ENCODE measurements at places on chromosomes 7 and 10. TPM values are rescaled to one million over a fixed set of nuclear protein-coding genes. Genes with fewer than 3 reads are reported as not detected.

DNA sequence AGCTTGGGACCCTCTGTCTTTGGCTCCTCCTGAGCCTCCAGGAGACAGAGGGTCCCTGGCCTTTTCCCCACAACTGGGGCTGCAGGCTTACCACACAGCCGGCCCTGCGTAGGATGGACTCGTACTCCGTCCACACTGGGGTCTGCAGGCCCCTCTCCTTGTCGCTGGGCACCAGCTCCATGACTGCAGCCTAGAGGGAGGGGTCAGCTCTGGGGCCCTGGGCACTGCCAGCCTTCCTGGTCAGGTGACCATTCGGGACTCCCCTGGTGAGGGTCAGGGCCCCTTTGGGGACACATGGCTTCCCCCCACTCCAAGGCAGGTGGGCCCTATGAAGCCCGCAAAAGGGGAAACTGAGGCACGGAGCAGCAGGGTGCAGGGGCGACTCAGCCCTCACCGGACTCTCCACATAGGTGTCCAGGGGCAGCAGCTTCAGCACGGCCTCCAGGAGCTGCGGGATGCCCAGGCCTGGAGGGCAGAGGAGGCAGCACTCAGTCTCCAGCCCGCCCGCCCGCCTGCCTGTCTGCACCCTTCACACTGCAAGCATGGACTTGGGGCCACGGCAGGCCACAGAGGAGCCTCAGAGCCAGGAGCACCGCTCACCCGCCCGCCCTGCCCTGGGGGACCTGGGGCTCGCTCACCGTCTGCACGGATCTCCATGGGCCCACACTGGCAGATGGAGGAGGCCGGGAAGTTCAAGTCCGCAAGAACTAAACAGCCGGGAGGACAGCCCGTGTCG, 1.1 kb downstream of the FUOM start:
- peaks cover 21% of the 10 kb centered on the region for H3K4me1 ChIP-seq
- peak overlapping the region; percentile 39 for H3K4me3 ChIP-seq
- H3K27me3 ChIP-seq, result no peaks in the 10 kb centered on the region
- peak overlapping the region; percentile 71 for H3K27ac ChIP-seq

GRCh38 chr10:95247200-95247880, 43.5 kb downstream of the PDLIM1 start:
- H3K36me3 ChIP-seq, result no peaks in the 10 kb centered on the region
- peak overlapping the region; percentile 50 for H3K27ac ChIP-seq
- H3K4me3 ChIP-seq, result no peak overlapping the region
- H3K4me1 ChIP-seq, result peaks cover 14% of the 10 kb centered on the region

DNA sequence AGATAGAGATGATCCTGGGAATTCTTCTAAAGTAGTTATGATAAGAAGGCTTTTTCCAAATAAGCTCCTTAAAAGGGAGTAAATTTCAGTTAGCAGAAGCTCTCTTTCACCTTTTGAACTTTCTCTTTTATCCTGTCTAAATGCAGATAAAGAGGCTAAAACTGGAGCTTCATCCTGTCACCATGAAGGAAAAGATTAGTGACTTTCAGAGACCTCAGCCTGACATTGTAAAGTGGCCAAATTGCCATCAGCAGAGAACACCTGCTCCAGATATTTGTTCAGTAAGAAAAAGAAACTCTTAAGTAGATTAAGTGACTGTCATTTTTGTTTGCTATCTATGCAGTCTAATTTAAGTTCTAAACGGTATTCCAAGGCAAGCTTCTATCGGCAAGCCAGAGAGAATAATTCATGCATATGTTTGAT, 18.3 kb downstream of the VWDE start:
- H3K27me3 ChIP-seq, result no peaks in the 10 kb centered on the region
- no peaks in the 10 kb centered on the region for H3K36me3 ChIP-seq
- no peaks in the 10 kb centered on the region for H3K4me1 ChIP-seq
- no peak overlapping the region for H3K4me3 ChIP-seq
- DNase-seq, result no peak
- H3K27ac ChIP-seq, result no peak overlapping the region

DNA sequence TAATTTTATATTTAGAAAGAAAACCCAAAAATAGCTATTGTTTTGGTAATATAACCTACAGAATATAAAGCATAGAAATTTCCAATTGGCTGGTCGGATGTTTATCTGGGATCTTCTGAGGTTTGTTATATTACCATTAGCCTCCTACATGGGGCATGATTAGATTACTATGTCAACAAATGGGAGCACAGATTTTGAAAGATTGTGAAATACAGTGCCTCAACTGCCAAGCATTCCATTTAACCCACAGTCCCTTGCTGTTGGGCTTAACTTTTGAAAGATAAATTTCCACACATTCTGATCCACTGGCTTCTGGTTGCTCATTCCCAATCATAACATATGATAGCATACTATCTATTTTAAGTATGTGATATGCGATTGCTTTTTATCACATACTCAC, 455.4 kb upstream of the C7orf33 start:
- DNase-seq, result no peak
- H3K4me3 ChIP-seq, result no peak overlapping the region
- H3K27ac ChIP-seq, result no peak overlapping the region
- no peaks in the 10 kb centered on the region for H3K27me3 ChIP-seq
- no peaks in the 10 kb centered on the region for H3K4me1 ChIP-seq

GRCh38 chr7:98354511-98355249, 46.2 kb downstream of the BAIAP2L1 start:
- H3K27ac ChIP-seq, result peak overlapping the region; percentile 68
- no peak overlapping the region for H3K4me3 ChIP-seq
- peaks cover 21% of the 10 kb centered on the region for H3K4me1 ChIP-seq
- DNase-seq, result peak; percentile 67

DNA sequence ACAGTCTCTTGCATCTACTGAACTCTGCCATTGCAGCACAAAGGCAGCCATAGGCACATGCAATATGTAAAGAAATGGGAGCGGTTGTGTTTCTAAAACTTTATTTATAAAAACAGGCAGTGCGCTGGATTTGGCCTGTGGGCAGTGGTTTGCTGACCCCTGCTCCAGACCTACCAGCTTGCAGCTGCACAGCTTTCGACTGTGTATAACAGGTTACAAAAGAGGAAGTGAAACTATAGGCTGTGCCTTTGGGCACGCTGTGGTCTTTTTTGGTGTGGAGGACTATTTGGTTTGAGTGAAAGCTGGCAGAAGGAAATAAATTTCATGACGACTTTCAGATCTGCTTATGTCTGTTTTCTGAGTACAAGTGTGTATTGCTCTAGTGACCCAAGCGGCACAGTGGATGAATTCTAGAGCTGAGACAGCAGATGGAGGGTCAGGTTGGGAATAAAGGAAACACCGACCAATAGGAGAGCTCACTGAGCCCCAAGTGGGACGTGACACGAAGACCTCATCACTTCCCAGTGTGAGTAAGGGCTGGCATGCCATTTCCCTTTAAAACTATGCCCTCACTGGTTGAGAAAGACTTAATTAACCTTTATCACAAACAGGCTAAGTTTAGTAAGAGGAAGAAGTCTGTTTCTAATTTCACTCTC, 152.7 kb downstream of the ANK3 start:
- no peak for DNase-seq
- H3K27ac ChIP-seq, result no peak overlapping the region
- no peaks in the 10 kb centered on the region for H3K27me3 ChIP-seq
- no peak overlapping the region for H3K4me3 ChIP-seq
- no peaks in the 10 kb centered on the region for H3K36me3 ChIP-seq

DNA sequence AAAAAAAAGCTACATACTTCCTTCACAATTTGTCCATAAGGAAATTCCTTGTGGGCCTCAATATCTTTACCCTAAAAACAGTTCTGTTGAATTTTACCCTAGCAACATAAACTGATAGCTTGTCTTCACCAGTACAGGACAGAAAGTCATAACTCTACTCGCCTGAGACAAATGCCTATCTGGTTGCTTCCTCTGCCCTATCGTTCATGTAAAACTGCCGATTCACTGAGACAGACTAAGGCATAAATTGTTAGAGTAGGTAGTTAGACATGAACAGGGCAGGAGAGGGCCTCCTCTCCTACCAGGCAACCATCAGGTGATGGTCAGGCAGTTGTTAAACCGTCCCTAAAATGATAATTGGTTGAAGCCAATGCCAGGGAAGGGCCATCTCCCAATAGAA, 25.0 kb downstream of the IFIT3 start:
- H3K27ac ChIP-seq, result peak overlapping the region; percentile 96
- H3K36me3 ChIP-seq, result no peaks in the 10 kb centered on the region
- no peaks in the 10 kb centered on the region for H3K27me3 ChIP-seq
- H3K4me1 ChIP-seq, result peaks cover 44% of the 10 kb centered on the region
- no peak for DNase-seq

DNA sequence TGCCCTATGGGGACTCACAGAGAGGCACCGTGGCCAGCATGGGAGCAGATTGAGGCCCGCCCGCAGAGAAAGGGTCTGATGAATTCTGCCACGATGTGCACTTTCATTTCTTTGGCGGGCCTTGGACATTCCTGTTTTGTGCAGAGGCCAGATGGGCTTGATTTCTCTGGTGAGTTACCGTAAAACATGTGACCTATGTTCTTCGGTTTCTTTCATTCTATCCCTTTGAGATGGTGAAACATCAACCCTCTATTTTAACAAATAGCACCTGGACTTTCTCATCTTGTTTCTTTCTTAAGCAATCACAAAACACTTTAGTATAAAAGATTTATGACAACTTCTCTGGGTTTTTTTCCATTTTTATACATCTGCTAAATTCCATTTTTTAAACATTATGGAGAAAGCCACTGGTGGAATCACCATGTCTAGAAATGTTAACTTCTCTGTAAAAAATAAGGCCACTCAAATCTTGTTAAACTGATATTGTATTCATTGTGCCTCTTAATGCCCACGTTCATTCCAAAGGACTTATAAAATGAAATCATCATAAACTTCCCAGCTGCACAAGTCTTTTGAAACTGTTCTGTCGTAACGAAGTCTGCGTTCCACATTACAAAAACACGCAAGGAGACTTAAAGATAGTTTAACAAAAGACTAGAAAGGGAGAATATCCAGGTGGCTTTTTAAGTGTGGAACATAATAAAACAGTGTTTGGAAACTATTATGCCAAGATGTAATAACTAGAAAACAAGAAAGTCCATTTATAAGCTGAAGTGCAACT, 21.4 kb upstream of the ODAD2 start:
- H3K4me3 ChIP-seq, result no peak overlapping the region
- no peak for DNase-seq
- peak overlapping the region; percentile 15 for H3K27ac ChIP-seq
- no peaks in the 10 kb centered on the region for H3K4me1 ChIP-seq
- no peaks in the 10 kb centered on the region for H3K36me3 ChIP-seq

DNA sequence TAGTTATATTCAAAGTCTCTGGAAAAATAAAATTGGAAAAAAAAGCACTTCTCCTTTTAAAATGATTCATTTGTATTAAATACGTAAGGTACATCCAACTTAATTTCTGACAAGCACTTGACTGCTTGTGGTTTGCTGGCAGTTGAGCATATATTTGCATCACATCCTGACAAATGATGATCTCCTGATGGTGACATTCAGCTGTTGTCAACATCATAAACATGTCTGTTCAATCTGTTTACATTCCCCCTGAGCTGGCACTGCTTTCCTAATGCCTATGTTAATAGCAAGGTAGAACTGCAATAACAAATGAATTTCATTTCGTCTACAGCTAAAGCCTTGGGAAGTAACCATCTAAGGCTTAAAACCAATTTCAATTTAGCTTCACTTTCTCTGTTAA, 24.4 kb downstream of the TSPAN12 start:
- H3K36me3 ChIP-seq, result no peaks in the 10 kb centered on the region
- no peak overlapping the region for H3K4me3 ChIP-seq
- DNase-seq, result no peak

DNA sequence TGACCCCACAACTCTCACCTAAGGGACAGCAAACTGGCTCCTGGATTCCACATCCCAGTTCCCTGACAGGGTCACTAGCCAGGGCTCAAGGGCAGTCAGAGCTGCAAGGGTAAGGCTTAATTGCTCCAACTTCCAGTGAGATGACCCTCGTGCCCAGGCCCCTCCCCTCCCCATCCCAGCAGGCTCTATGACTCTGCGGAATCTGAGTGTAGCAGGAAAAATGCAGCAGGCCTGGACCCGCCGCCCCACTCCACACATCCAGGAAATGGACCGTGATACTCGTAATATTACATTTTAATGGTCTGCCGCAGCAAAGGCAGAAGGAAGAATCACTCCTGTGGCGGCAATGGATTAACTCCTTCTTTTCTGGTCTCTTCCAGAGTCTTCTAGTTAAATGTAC, 91.7 kb upstream of the CHST15 start:
- H3K4me3 ChIP-seq, result no peak overlapping the region
- no peak for DNase-seq
- H3K27ac ChIP-seq, result no peak overlapping the region

DNA sequence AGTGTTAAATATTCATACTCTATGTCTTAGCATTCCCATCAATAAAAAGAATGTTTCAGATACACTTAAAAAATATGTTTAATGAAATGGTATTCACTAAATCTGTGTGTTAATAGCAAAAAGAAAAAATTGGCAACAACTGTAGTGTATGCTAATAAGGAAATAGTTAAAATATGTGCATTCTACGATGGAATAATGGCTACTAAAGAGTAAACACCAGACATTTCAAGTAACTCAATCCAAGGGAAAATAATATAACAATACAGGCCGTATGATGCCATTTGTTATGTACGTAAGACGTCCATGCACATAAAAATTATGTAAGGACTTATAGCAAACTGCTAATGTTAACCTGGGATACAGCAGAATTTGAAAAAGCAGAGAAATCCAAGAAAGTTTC, 46.6 kb downstream of the MAD1L1 start:
- no peaks in the 10 kb centered on the region for H3K36me3 ChIP-seq
- no peaks in the 10 kb centered on the region for H3K4me1 ChIP-seq
- no peaks in the 10 kb centered on the region for H3K27me3 ChIP-seq
- no peak overlapping the region for H3K4me3 ChIP-seq

DNA sequence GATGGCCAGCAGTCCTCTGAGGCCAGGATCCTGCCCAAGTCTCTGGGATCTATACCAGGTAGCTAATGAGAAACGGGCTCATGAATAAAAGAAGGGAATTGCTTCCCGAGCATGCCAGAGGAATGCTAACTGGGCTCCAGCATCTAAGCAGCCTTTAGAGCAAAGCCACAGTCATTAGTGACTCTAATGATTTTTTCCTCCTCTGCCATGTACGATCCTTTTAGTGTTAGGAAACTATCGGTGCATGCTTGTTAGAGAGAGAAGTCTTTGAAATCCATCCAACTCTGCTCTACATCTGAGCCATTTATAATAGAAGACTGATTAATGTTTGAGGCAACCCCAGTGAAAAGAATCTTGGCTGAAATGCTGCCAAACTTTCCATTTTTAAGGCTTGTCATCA, 124.9 kb upstream of the TCERG1L start:
- H3K36me3 ChIP-seq, result no peaks in the 10 kb centered on the region
- no peak for DNase-seq
- no peak overlapping the region for H3K27ac ChIP-seq
- H3K4me3 ChIP-seq, result no peak overlapping the region
- H3K4me1 ChIP-seq, result no peaks in the 10 kb centered on the region
- H3K27me3 ChIP-seq, result peaks cover 33% of the 10 kb centered on the region

GRCh38 chr7:8254667-8255066, 7.3 kb downstream of the ICA1 start:
- no peak for DNase-seq
- H3K4me1 ChIP-seq, result no peaks in the 10 kb centered on the region
- no peaks in the 10 kb centered on the region for H3K36me3 ChIP-seq
- no peak overlapping the region for H3K27ac ChIP-seq
- H3K27me3 ChIP-seq, result no peaks in the 10 kb centered on the region
- H3K4me3 ChIP-seq, result no peak overlapping the region

GRCh38 chr10:4051011-4051640, 266.1 kb upstream of the KLF6 start:
- no peaks in the 10 kb centered on the region for H3K36me3 ChIP-seq
- H3K4me3 ChIP-seq, result no peak overlapping the region
- no peaks in the 10 kb centered on the region for H3K4me1 ChIP-seq
- H3K27me3 ChIP-seq, result no peaks in the 10 kb centered on the region
- no peak for DNase-seq

Gene SLC29A3
- 8.4 TPM for total RNA-seq

Gene CDHR1
- total RNA-seq, result 0.24 TPM

Gene TACC2
- total RNA-seq, result 24.1 TPM

Gene RAB11FIP2
- 38.4 TPM for total RNA-seq

All from hepatocyte (in vitro differentiated cells).